Fibroblast of mammary gland (primary cell): ENCODE measurements at places on chromosomes 6 and 20.

DNA sequence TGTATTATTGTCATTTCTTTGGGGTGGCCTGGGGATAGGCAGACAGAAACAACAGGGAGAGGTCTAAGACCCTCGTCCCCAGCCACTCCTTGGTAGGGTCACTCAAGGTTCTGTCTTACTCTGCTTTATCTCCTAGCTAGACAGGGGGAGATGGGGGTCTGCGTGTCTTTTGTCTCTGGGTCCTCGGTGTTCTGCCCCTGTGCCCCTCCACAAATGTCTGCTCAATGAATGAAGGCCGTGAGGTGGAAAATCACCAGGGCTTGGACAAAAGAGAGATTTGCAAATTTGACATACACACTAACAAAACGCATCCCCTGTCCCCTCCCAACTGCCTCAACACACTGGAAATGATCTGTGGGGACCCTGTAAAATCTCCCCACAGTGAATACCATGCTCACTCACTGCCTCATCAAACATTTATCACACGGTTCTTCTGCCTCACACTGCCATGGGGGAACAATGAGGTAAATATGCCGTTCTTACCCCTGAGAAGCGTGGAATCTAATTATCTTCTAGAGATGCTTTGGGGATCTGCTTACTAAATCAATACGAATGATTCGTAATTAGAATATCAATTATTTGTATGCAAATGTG lies 13.2 kb upstream of the VAPB start:
- no peak for DNase-seq

GRCh38 chr6:49548613-49549304 lies 1.7 kb upstream of the C6orf141 start:
- DNase-seq, result no peak

DNA sequence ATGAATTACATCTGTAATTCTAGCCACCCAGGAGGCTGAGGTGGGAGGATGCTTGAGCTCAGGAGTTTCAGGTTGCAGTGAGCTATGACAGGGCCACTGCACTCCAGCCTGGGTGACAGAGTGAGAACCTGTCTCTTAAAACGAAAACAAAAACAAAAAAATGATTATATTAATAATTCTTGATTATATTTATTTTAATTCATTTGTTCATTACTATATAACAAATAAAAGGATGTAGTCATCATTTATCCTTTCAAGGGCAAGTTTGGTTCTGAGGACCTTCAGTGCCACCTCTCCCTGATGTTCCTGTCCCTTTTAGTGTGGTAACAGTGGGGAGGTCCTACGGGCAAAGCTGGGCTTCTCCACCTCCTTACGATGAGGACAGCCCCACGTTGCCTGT lies 167.1 kb upstream of the SCGN start:
- DNase-seq, result no peak

DNA sequence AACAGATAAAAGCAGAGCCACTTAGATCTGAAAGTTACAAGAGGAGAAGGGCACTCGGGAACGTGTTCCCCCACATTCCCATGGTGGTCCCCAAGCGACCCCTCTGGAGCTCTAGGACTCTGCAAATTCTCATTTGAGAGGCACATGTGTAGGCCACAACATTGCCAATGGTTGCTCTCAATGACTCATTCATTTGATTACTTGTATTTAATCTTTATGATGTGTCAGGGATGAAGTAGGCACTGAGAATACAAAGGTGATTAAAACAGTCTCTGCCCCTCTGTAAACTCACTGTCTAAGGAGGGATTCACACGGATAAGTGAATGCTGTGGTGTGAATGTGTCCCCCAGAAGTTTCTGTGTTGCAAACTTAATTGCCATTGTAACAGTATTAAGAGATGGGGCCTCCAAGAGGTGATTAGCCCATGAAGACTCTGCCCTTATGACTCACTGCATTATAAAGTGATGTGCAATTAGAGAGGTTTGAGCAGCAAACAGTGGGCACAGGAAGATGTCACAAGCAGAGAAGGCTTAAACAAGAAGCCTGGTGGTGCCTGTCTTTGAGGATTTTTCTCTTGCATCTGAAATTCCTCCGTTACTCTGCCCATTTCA lies 34.0 kb upstream of the TRAM2 start:
- DNase-seq, result peak; percentile 72

DNA sequence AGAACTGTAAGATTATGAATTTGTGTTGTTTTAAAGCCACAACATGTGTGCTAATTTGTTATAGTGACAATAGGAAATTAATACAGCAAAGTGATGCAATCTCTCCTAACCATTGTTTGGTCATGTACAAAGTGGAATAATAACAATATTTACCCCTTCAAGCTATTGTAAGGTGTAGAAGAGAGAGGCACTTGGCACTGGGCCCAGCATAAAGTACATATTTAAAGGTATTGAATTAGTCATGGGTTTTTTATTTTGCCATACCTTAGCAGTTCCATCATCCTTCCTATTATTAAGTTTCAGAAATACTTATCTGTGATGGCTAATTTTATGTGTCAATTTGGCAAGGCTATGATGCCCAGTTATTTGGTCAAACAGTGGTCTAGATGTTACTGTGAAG lies 322.4 kb upstream of the TSHZ2 start:
- no peak for DNase-seq

DNA sequence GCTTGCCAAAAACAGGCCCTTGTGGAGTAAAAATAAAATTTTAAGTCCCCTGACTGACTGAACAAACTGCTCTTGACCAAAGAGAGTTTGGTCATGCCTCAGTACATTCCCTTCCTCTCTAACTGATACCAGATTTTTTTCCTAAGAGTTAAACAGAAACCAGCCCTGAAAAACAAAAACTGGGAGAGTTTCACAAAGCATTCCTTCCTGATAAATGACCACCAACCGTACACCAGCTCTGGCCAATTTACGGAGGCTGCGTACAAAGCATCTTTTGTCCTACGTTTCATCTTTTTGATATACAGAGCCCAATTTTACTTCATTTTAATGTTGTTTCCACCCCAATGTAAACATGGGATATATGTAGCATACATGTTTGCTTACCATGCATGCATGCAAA lies 477.4 kb upstream of the HTR1E start:
- no peak for DNase-seq

DNA sequence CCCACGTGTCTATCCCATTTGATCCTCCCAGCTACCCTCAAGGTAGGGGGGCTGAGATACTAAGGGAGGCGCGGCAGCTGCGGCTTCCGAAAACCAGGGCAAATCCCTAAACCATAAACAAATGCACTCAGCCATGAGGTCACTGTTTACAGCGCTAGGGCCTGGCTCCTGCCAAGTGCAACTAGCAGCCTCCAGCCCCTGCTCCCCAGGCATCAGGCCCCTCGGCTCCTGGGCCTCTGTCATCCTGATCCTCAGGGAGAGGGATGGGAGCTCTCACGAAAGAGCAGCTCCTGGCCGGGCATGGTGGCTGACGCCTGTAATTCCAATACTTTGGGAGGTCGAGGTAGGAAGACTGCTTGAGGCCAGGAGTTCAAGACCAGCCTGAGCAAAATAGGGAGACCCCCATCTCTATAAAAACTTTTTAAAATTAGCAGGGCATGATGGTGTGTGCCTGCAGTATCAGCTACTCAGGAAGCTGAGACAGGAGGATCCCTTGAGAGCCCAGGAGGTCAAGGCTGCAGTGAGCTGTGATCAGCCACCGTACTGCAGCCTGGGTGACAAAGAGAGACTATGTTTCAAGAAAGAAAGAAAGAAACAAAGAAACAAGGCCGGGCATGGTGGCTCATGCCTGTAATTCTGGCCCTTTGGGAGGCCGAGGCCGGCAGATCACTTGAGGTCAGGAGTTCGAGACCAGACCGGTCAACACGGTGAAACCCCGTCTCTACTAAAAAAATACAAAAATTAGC lies 42.5 kb upstream of the TLDC2 start:
- peak; percentile 65 for DNase-seq

DNA sequence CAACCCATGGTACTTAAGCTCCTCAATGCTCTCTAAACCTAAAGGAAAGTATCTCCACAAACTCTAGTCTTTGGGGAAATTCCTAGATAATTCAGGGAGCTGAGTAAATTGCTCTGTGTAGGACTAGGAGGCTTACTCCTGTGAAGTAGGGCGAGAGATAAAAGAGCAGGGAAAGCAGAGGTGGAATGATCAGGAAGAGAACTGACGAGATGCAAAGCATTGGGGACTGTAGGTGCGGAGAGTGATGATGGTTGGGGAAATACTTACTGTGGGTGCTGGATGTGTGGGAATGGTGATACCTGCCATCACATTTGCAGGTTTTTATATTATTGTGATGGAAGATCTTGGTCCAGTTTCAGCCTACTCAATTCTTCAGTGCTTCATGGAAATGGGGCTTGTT lies 1.6 kb upstream of the LATS1 start:
- DNase-seq, result no peak

DNA sequence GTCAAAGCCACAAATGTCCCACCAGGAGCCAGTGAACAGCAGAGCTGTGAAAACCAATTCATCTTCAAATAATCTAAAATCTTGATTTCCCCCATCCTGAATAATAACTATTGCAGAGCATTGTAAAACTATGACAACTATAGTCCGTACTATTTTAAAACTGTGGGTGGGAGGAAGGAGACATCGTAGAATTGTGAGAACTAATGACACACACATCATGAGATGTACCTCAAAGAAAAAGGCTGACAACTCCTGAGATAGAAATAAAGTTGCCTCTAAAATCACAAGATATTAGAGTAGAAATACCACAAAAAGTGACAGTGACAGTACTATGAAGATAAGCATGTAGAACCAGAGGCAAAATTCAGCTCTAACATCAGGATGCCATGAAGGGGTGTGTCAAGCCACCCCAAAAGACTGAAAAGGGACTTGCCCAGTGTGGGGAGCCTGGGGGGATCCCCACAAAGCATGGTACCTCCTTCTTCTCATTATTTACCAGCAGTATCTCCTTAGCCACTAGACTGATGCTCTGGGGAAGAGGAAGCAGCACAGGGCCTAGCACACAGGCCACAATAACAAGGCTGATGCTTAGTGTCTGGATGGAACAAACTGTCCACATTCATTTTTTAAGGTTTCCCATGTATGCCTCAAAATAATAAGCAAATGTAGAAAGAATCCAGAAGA lies 13.4 kb downstream of the NAPB start:
- no peak for DNase-seq

DNA sequence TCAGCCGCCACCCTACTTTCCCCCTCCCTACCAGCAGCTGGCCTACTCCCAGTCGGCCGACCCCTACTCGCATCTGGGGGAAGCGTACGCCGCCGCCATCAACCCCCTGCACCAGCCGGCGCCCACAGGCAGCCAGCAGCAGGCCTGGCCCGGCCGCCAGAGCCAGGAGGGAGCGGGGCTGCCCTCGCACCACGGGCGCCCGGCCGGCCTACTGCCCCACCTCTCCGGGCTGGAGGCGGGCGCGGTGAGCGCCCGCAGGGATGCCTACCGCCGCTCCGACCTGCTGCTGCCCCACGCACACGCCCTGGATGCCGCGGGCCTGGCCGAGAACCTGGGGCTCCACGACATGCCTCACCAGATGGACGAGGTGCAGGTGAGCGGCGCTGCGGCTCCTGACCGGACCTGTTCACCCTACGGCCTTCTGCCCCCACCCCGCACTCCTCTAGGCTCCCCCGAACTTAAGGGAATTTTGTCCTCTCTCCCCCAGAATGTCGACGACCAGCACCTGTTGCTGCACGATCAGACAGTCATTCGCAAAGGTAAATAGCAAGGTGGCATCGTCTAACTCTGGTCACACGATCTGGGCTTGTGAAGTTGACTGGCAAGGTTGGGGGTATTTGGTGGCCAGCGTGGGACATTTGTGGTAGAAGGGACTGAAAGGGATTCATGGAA lies 2.3 kb downstream of the TFAP2C start:
- DNase-seq, result no peak

DNA sequence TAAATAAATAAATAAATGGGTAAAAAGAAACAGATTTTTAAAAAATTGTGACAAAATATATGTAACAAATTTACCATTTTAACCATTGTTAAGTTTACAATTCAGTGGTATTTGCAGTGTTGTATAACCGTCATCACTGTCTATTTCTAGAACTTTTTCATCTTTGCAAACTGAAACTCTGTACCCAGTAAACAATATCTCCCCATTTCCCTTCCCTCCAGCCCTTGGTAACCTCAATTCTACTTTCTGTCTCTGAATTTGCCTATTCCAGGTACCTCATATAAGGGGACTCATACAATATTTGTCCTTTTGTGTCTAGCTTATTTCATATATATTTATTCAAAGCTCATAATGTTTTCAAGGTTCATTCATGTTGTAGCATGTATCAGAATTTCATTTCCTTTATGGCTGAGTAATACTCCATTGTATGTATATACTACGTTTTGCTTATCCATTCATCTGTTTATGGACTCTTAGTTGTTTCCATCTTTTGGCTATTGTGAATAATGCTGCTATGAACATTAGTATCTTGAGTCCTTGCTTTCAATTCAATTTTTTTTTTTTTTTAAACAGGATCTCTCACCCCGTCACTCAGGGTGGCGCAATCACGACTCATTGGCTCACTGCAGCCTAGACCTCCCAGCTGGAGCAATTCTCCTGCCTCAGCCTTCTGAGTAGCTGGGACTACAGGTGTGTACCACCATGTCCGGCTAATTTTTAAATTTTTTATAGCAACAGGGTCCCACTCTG lies 8.9 kb downstream of the MANBAL start:
- peak; percentile 83 for DNase-seq

DNA sequence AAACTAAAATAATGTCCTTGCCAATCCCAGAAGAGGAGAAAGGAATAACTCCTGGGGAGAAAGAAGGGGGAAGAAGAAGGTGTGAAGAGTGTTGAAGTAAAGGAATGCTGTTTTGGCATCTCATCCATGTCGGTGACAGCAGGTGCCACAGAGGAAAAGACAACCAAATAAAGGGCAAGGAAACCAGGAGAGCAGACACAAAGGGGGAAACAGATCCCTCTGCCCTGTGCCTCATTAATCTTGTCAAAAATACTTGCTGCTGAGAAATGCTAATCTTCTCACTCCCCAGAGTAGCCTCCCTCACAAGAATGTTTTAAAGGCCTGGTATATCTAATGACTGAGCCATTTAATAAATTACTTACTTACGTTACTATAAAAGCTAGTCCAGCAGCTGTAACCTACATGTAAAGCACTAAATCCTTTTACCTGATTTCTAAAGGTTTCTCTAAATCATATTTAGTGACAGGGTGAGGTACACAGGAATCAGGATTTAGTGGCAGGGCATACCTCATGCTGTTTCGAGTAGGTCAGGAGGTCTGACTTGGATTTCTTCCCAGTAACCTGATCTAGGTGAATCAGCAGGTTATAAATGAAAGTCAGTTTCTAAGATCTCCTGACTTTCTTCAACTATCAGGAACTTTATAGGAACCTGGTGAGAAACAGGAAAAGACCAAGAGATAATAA lies 377.1 kb downstream of the CENPW start:
- DNase-seq, result no peak

GRCh38 chr6:70734979-70735378 lies 67.3 kb downstream of the SMAP1 start:
- no peak for DNase-seq

GRCh38 chr6:34445313-34445860 lies 19.5 kb upstream of the RPS10 start:
- no peak for DNase-seq

GRCh38 chr20:50055524-50056083 lies 57.3 kb downstream of the UBE2V1 start:
- DNase-seq, result no peak

GRCh38 chr6:161369339-161369738 lies 95.5 kb upstream of the AGPAT4 start:
- peak; percentile 98 for DNase-seq
